Gastroesophageal sphincter (tissue), 4 donors: ENCODE measurements at places on chromosomes 2 and 18. TPM values are rescaled to one million over a fixed set of nuclear protein-coding genes. Genes with fewer than 3 reads are reported as not detected.
A peak's percentile ranks its signal among the peaks of the same experiment; 100 is the strongest.

Gene METTL8
- 39.6 TPM for total RNA-seq

Gene REG3G
- total RNA-seq: not detected

Gene DSC3
- total RNA-seq: 0.27 TPM

Gene OBSL1
- total RNA-seq: 74.4 TPM

Gene ALKAL2
- total RNA-seq: 0.89 TPM

Gene KLHL30
- 4.2 TPM for total RNA-seq

Gene MRO
- total RNA-seq: not detected

- no peak for ATAC-seq
Observed at GRCh38 chr2:6064757-6065156, 372.6 kb downstream of the SOX11 start.

DNA sequence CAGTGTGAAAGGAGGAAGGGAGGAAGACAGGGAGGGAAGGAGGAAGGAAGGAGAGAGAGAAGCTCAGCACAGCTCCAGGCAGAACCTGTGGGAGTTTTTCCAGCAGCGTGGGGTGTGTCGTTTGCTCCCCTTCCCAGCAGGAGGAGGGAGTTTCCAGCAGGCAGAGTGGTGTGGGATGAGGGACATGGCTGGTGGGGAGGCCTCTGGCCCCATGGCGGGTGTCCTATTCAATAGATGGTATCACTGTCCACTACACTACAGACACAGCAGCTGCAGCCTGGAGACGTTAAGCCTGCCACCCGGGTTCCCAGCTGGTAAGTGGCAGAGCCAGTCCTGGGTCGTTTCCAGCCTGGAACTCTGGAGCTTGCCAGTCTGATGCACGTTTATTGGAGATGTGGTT, 44.7 kb downstream of the GLI2 start:
- ATAC-seq: no peak

DNA sequence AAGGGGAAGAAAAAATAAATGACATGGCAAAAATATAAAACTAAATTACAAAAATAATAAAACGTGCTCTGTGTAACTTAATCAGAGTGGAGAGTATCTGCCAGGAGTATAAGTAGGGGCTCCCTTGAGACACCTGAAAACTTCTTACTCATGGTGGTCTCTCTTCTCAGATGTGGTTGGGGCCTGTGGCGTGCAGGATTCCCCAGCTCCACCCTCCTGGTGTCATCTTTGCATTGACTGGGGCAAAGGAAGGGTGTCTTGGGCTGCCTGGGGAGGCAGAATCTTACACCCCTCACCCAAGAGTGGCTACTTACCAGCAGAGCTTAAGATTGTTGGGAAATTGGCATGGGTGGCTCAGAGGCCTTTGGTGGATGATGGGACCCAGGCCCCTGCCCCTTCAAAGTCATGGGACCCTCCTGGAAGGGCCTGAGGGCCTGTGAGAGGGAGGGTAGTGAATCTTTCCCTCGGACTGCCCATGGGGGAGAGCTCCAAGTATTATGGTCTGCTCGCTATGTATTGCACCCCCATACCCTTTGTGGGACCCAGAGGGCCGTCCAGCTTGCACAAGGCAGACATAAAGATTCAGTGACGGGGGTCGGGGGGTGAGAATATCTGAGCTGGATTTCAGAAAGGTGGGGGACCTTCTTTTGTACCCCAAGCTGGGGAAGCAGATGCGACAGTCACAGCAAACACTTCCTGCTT, 6.9 kb upstream of the TRAF3IP1 start:
- ATAC-seq: no peak

- no peak for ATAC-seq
Observed at GRCh38 chr2:133434959-133435668, 133.1 kb downstream of the NCKAP5 start.

- ATAC-seq: no peak
Observed at GRCh38 chr2:47833516-47833968, 50.6 kb downstream of the MSH6 start.

- ATAC-seq: peak; percentile 58
Observed at GRCh38 chr18:7452331-7452730, 114.8 kb upstream of the PTPRM start.

- ATAC-seq: no peak
Observed at GRCh38 chr2:50529600-50530218, 502.2 kb downstream of the NRXN1 start.

DNA sequence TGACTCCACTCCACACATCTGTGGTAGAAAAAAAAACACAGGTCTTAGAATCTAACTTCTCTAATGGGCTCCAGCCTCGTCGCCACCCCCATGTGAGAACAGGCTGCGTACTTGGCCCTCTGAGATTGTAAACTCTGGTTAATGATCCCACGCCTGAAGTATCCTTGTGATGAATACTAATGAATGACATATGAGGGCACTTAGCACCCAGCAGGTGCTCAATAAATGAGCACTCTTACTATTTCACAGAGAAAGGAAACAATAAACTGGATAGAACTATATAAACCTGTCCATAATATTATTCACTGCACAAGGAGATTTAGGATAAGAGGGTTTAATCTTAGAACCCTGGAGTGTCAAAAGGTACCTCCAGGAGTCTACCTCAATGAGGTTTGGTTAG, 310.1 kb upstream of the HNRNPA3 start:
- no peak for ATAC-seq

DNA sequence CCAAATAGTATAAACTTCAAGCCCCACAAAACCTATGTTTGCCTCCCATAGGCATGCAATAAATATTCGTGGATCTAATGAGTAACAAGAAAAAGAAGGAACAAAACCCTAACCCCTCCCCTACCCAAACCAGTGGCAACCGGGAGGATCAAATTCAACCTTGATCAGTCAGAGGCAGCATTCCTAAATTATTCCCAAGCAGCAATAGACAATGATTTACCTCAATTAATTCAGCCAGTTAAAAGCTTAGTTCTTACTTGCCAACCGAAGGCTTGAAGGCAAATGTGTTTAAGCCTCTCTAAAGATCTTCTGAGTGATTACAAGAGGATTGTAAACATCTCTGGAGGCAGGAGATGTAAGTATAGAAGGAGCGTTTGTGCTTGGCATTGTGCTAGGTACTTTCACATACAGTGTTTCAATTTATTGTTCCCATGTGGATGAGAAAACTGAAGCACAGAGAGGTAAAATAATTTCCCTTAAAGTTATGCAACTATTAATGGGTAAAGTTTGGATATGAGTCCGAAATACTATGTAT, 197.7 kb downstream of the MTX2 start:
- no peak for ATAC-seq

GRCh38 chr2:44237221-44237620, 38.1 kb upstream of the SLC3A1 start:
- ATAC-seq: no peak

- ATAC-seq: no peak
Observed at GRCh38 chr2:80525152-80525551, 220.6 kb upstream of the LRRTM1 start.

DNA sequence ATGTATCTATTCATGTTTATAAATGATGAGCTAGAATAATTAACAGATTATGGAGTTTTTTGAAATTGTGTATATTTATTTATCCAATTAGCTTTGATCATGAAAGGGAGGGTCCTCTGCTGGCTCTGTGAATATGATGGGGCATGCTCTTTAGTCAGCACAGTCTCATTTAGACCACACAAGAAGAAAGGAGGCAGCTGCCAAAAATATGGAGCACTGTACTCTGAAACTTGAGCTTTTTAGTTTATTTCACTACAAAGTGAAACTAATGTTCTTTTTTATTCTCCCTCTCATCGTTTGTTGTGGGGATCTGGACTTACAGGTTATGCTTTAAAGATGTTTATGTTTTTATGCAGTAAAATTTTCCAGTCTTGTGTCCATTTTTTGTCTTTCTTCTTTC, 266.9 kb upstream of the GULP1 start:
- ATAC-seq: no peak

DNA sequence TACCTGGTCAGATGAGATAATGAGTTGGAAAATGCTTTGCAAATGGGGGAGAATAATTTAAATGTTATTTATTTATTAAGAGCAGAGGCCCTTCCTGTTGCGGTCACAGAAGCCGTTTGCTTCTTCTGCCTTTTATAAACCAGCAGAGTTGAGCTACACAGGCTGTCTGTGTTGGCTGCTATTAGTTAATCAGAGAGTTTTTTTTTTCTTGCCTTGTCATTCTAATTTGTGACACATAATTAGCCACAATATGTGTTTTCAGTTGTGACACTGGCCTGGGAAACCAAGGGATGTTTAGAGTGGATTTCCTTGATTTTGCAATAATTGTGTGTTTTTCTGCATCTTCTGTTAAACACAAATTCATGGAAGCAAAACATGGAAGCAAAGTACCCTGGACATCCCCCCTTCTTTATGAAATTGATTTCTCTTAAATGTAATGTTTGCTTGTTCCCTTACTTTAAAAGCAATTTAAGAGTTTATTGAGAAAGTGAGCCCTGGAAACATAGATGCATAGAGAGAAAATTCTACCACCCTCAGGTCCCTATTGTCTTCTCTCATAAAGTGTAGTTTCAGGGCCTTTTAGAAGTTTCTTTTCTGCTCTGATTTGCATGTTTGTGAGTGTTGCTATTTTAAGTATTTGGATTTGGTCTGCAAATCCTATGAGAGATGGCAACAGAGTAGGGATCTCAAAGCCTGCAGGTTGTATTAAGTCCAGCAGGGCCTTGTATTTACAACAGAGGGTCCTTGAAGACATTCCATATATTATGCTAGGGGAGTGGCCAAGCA, 22.8 kb upstream of the IL37 start:
- ATAC-seq: no peak

- no peak for ATAC-seq
Observed at GRCh38 chr18:62365420-62365819, 40.3 kb downstream of the TNFRSF11A start.

GRCh38 chr2:157839822-157840221, 36.3 kb downstream of the ACVR1 start:
- ATAC-seq: no peak

- no peak for ATAC-seq
Observed at GRCh38 chr2:142937347-142937746, 59.9 kb downstream of the KYNU start.

- no peak for ATAC-seq
Observed at GRCh38 chr18:13608791-13609532, 117.4 kb downstream of the FAM210A start.

GRCh38 chr2:106841886-106842645, 43.9 kb downstream of the ST6GAL2 start:
- no peak for ATAC-seq

DNA sequence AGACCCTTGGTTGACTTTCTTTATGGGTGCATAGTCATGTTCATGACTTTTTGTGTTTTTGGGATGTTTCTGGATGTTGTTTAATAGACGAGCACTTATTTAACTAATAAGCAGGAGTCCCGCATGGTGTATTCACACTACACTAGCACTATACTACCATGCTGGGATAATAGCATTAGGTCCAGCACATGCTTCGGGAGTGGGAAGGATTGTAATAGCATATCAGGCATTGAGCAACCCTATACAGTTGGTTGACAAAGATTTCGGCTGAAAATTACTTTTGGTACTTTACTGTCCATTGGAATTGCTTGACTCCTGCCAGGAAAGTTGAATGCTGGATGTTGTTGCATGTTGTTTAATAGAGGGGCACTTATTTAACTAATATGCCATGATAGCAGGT, 2.8 kb downstream of the SH3RF3 start:
- ATAC-seq: no peak

DNA sequence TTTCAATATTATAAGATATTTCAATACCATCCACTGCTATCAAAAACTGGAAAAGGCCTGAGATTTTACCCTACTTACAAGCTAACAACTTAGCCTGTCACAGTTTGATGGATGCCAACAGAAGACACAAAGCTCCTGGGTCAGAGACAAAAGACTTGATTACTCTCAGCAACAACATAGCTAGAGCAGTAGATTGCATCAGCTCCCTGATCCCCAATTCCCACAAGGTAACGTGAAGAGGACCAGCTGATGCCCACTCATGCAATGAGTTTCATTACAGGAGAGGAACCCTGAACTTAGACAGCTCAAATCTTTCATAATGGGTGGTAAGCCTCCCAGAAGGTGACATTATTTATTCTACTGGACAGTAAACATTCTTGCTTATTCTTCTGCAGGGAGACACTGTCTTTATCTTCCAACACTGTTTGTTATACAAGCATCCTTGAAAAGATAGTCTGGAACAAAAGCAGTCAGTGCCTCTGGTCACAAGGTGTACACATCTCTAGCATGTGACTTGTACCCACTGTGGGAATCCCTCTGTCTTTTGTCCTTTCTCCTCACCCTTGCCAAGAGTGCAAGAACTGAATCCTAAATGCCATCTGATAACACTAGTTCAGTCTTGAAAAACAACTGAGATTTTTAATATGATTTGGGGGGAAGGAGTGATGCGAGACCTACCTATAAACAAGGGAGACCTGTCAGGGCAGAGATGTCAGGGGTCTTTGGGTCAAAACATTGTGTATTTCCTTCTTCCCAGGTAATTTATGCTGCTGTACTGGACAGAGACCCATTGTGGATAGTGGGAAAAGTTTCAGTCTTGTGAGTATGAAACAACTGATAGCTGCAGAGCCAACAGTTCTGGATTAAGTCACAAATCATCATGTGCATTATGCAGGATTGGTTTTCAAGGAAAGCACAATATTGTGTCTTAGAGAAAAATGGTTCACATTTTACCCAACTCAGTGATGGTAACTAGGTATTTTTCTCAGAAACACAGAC, 102.4 kb downstream of the AOX1 start:
- ATAC-seq: no peak

- no peak for ATAC-seq
Observed at GRCh38 chr2:31088504-31089195, 49.6 kb downstream of the GALNT14 start.

- no peak for ATAC-seq
Observed at GRCh38 chr18:2529154-2529553, 42.2 kb downstream of the METTL4 start.

DNA sequence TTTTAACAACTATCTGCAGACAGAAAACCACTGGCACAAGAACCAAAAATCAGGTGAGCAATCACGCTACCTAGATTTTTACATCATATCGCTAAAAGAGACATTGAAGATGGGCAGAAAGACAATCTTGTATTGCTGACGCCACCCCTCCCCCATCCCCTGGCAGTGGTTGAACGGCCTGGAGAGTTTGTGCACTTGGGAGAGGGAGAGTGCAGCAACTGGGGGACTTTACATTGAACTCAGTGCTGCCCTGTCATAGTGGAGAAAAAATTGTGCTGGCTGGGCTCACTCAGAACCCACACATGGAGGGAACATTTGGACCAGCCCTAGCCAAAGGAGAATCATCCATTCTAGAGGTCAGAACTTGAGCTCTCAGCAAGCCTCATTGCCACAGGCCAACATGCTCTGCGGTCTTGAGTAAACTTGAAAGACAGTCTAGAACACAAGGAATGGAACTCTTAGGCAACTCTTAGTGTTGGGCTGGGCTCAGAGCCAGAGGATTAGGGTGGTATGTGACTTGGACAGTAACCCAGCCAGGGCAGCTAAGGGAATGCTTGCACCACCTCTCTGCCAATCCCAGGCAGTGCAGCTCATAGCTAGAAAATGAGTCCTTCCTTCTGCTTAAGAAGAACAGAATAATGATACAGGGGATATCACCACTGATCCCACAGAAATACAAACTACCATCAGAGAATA, 220.0 kb upstream of the CYP26B1 start:
- peak; percentile 95 for ATAC-seq

- no peak for ATAC-seq
Observed at GRCh38 chr2:234967870-234968208, 16.0 kb downstream of the SH3BP4 start.
